NCI-H2227 treated with DMSO at 0.1 percent for 48 hours (cell line): ENCODE measurements at places on chromosomes 3 and 15.
A peak's percentile ranks its signal among the peaks of the same experiment; 100 is the strongest.

DNA sequence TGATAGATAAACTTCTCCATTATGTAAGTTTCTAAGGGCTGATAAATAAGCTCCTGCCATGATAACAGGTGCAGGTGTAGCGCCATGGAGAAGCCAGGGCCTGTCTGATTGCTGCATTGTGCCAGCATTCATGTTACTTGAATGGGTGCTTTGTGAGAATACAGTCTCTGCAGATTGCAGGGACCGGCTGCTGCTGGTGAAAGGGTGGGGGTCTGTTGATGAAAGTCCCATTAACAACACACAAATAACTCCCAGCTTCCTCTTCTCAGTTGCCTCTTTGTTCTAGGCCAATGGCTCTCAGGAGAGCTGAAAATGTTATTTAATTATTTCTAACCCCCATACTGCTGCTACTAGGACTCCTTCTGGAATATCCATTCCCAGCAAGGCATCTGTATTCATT, 77.2 kb downstream of the RTP4 start:
- DNase-seq, result no peak

DNA sequence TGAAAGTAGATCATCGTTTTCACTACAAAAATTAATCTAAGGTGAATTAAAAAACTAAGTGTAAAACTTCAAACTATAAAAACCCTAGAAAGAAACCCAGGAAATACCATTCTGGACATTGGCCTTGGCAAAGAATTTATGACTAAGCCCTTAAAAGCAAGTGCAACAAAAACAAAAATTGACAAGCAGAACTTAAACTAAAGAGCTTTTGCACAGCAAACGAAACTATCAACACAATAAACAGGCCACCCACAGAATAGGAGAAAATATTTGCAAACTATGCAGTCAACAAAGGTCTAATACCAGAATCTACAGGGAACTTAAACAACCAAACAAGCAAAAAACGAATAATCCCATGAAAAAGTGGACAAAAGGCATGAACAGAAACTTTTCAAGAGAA, 302.0 kb downstream of the CHST2 start:
- no peak for DNase-seq

- no peak for DNase-seq
These were observed 23.5 kb downstream of the B3GALNT1 start for GRCh38 chr3:161081633-161082032.

- no peak for DNase-seq
These were observed 8.1 kb upstream of the CDIN1 start for GRCh38 chr15:36571301-36571700.

GRCh38 chr3:189308608-189309007, 136.8 kb downstream of the TPRG1 start:
- DNase-seq, result no peak

DNA sequence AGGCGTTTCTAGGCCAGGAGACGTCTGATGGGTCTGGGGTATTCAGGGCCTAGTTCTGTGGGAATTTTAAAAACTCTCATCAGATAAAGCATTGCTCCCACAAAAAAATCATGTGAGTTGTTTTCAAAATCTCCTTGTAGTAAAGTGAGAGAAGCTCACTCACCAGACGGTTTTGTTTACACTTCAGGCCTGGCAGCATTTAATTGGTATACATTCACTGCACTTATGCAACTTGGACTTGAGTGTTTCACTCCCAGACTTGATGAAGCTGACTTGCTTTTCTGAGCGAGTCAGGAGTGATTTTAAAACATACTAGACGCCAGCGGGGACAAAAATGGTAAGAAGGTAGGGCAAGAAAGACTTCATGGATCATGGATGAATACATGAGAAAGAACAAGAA, 75.2 kb downstream of the SLCO3A1 start:
- peak; percentile 8 for DNase-seq
